Glomerular endothelial cell (primary cell): ENCODE measurements at places on chromosomes 3 and 15.

GRCh38 chr15:54364961-54365360 is 386.7 kb downstream of the UNC13C start:
- DNase-seq = no peak

DNA sequence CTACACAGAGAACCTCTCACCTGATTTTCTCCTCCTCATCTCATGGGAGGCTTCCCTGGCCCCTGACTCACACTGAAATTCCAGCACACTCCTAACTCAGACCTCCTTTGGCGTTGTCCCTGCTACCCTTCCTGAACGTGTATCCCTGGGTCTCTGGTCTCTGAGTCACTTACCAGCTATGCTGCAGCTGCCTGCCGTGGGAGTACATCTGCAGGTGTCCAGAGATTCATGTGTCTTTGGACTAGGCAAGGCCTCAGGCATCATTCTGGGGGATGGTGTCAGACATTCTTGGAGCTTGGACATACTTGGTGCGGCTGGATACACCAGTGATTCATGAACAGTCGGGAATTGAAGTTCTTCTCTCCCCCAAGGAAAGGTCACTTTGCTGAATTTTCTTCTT is 148.8 kb upstream of the TRIM42 start:
- no peak for DNase-seq

DNA sequence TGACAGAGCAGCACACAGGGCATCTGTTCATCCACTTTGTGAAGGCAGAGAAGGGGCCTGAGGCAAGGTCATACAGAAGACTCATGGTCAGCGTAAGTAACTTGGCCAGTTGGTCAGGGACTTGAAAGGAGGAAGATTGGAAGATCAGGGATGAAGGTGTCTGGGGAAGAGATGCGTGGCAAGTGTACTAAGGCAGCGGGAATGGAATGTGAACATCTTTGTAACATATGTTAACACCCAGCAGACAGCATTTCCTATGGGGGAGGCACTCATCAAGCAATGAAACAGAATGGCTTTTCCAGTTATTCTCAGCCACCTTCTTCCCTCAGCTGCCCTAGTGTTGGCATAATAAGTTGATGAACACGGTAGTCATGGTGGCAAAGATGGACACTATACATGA is 7.8 kb upstream of the RFC4 start:
- no peak for DNase-seq

- no peak for DNase-seq
Observed at GRCh38 chr3:180059356-180059755, 22.6 kb upstream of the PEX5L start.

GRCh38 chr3:11574981-11575669 is 68.6 kb downstream of the VGLL4 start:
- DNase-seq = no peak

- DNase-seq = no peak
Observed at GRCh38 chr3:81651139-81651538, 110.3 kb downstream of the GBE1 start.

DNA sequence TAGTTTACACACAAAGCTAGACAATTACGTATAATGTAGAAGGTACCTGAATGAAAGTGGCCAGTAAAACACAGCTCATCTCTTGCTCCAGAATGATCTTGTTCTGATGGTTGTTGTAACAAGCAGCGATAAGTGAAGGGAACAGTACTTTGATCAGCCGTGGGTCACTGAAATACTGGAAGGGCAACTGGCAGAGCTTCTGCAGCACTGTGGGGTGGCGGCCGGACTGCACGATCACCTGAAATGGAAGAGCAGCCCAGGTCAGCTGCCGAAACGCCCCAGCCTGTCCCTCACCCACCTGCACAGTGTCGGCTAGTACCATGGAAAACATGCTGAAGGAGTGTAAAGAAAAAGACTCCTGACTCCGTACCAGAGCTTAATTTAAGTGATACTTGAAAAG is 17.3 kb downstream of the ISL2 start:
- DNase-seq = no peak

DNA sequence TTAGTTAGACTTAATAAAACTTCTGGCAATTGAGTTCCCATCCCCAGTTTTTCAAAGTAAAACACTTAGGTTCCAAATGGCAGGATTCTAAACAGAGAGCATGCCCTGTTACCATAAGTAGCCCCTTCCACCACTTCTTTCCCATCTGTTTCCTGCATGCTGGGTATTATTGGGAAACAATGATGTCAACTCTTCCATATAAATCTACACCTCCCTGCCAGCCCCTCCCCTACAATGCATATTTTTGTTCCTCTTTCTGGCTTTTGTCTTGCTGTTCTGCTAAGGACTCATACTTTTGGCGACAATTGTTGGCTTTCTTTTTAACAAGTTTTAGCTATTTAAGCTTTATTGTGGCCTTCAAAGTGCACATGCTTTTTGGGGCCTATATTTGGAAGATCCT is 11.1 kb downstream of the ARHGAP31 start:
- DNase-seq = no peak

DNA sequence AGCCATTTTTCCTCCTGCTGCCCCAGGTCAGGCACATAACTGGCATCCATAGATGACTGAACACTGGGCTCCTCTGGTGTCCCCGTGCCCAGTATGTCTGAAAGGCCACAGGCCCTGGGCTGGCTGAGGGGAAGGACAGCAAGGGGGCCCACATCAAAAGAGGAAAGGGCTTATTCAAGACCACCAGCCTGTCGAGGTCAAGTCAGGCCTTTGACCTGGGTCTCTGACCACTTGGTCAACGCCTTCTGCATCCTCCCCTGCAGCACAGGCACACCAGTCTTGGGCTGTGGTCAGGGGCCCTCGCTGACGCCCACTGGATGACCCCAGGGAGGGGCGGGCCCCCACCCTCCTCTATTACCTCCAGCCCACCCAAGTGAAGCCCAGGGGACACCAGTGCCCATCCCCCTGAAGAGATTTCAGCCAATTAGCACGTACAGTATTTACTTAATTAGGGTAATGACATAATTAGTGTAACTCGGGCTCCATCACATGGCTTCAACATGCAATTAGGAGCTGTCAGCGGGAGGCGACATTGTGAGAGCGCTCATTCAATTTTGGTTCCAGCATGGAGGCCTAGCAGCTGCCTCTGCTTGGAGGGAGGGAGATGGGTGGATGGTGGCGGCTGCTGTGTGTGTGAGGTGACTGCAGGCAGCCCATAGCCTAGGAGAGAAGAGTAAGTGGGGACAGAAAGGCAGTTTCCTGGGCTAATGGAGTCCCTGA is 13.5 kb upstream of the DNAH1 start:
- DNase-seq = no peak

DNA sequence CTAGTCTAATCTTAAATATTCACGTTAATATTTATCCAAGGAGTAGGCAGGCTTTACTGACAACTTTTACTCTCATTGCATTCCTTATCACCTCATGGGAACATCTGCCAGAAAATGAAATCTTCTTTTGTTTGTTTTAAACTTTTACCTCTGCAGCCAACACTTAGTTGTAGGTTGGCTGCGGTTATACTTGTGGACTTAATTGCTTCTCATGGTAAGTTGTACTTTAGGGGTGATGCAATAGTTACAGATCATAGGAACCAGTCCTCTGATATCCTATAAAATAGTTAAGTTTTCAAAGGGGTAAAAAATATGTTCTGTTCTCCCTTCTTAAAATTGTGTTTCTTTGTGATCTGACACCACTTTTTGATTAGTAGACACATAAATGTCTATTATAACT is 321.9 kb downstream of the ZPLD1 start:
- no peak for DNase-seq

DNA sequence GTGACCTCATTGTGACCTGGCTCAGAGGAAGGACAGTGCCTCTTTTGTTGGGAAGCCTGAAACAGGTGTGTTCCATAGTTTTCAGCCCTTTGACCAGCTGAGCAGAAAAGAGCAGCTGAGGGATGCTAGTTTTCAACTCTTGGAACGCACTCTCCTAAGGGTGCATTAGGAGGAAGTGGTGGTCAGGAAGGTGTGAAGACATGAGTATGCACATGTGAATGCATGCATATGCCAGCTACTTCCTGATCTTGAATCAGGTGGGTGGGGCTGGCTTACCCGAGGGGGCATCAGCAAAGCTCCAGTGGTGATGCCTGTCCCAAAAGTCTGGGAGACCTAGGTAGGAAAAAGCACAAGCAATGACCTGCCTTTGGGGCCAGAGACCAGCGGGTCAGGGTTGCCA is 23.3 kb upstream of the CEMIP start:
- DNase-seq = no peak

GRCh38 chr15:31452595-31453557 is 126.2 kb downstream of the KLF13 start:
- DNase-seq = no peak

DNA sequence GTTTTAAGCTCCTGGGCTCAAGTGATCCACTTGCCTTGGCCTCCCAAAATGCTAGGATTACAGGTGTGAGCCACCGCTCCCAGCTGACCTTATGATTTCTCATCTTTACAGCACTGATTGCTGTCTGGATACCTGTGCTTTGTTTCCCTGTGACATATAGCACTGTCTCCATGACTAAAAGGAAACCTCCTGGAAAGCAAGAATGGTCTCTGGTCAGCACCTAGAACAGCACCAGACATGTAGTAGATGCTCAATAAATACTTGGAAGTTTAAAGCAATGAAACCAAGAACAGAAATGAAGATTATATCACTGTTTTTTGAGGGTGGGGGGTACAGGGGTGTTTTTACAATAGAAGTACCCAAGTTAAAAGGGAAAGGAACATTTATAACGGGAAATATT is 156.8 kb upstream of the ADAMTS9 start:
- DNase-seq = no peak

GRCh38 chr15:62426387-62426956 is 261.4 kb upstream of the C2CD4B start:
- no peak for DNase-seq

DNA sequence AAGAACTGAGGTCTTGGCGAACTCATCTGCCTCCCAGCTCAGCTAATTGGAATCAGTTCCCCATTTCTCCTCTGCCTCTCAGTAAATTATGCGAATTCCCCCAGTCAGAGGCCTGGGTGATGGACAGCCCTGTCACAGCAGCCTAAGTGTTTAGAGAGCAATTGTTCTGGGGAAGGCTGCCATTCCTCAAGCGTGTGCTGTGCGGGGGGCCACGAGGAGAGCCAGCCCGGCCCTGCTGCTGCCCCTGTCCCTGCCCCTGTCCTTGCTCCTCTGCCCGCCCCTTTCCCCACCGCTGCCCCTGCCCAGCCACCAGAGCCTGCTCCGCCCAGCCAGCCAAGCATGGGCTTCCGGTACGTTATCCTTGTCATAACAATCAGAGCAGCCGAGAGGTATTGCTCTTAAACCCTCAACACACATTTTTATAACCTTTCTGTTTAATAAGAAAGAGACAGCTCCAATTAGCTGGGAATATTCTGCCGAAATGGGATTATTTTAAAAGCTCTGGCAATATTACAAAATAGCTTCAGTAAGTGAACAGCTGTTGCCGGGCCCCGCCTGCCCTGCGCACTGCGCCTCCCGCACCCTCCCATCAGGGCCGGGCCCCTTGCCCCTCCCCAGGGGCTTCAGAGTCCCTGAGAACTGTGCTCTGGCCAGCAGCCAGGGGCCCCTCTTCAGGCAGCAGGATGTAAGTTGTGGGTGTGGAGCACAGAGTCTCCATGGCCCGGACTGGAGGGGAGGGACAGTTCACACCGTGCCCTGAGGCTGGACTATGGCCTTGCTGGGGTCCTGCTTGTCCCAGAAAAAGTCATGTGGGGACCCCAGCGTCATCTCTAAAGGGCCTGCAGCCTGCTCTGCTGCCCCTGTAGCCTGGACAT is 12.4 kb upstream of the CACNA2D2 start:
- DNase-seq = no peak

DNA sequence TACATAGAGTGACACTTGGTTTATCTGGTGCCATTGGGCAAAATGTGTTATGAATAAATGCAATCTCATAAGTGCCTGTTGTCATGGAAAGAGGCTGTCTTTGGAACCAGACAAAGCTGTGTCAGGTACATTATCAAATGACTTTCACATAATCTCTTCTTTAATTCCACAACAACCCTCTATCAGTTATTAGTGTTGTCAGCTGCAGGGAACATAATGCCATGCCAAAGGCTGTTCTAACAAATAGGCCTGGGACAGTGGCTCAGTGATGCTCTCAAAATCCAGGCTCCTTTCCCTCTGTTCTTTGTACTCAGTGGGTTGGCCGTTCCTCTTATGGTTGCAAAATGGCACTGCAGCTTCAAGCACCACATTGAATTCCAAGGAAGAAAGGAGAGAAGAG is 91.8 kb downstream of the ADAMTSL3 start:
- DNase-seq = no peak

DNA sequence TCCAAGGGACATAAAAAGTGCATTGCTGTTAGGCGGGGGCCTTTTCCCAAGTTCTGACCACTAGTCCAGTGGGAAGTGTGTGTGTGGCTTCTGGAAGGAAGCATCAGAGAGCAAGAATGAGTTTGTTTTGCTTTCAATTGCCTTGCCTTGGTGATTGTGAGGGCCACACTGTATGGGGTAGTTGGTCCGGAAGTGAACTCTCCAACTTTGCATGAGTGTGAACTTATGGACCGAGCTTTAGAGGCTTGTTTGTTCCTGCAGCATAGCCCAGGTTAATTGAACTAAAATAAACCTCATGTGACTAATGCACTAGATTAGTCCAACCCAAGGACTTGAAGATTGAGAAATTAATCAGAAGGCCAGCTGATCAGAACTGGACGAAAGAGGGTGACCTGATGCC is 171.7 kb downstream of the NR2F2 start:
- no peak for DNase-seq

- DNase-seq = peak; percentile 91
Observed at GRCh38 chr3:58560771-58561311, 16.4 kb downstream of the FAM107A start.

- no peak for DNase-seq
Observed at GRCh38 chr15:34606545-34606944, 23.1 kb upstream of the GOLGA8B start.

GRCh38 chr3:154614601-154615000 is 184.6 kb upstream of the GPR149 start:
- no peak for DNase-seq

DNA sequence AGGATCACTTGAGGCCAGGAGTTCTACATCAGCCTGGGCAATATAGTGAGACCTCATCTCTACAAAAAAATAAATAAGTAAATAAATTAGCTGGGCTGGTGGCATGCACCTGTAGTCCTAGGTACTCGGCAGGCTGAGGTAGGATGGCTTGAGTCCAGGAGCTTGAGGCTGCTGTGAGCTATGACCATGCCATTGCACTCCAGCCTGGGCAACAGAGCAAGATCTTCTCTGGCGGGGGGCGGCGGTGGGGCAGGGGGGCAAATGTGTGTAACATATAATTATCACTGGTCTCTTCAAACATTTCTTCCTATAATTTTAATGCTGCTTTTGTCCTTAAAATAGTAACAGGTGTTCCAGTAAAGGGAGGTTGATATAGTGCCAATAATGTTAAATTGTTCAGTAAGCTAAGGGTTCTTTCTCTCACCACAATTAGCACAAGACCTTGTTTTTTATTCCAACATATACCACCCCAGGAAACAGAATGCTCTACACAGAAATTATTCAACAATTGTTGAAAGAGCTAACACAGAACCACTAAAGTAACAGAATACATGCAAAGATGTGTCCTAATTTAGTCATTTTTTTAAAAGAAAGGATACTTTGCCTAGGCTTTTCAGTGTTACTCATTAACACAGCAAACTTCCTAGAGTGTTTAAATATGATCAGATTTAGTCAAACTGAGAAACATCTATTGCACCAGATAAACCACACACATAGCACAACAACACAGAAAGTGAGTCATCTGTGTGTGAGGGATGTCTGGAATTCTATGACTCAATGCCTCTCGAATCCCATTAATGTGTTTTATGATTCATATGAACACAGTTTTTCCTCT is 29.1 kb downstream of the ANKRD28 start:
- DNase-seq = peak; percentile 90

- DNase-seq = no peak
Observed at GRCh38 chr3:41418961-41419691, 219.8 kb downstream of the CTNNB1 start.
